NCI-H460 (cell line): ENCODE measurements at places on chromosomes 5 and 9.

- DNase-seq = no peak
Measured at GRCh38 chr9:93295031-93295430, 111.1 kb downstream of the WNK2 start.

DNA sequence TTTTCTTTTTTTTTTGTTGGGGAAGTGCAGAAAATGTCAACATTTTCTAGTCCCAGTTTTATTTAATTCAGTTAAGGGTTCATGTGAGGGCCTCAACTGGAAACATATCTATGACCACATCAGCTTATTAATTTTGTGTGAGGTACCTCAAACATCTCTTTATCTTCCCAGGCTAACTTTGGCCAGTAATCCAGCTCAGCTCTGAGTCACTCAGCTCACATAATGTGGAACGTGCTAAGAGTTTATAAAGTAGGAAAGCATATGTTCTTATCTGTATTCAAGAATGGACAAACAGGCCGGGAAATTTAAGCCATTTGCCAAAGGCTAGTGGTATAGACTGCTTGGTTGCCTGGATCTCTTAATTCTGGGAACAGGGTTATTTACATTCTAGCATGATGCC lies 118.4 kb downstream of the INSYN2B start:
- DNase-seq = no peak

DNA sequence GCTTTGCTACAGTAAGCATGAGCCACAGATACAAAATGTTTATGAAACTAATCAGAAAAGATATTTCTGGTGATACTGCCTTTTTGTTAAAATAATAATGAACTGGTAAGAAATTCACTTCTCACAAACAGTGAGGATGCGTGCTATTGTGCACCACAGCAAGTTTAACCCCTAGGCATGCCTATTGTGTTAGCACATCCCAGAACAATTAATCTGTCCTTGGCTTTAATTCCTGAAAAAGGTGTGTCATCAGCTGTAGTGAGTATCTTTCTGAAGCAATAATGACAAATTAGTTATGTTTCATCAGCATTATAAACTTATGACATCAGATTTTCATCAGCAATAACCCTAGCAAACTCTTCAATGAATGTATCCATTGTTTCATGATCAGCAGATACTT lies 1307.2 kb downstream of the EFNA5 start:
- no peak for DNase-seq

- no peak for DNase-seq
Measured at GRCh38 chr5:79284846-79285245, 48.9 kb downstream of the JMY start.

GRCh38 chr5:96614110-96614691 lies 48.0 kb upstream of the CAST start:
- DNase-seq = peak; percentile 92

DNA sequence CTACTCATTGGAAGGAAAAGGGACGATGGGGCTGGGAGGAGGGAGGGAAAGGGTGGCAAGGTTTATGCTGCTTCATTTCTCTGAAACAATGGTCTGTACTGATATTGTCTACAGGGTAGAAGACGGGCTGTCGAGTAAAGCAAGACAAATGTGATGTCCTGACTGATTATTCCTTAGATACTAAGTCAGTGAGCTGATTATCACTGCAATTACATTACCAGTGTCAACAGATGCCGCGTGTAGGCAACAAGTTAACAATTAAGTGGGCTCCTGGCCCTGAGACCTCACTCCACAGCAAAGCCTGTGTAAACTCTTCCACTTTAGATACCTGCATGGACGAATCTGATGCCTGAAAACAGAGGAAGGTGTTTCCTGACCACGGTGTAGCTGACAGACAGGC lies 602.8 kb downstream of the IRX1 start:
- DNase-seq = no peak

DNA sequence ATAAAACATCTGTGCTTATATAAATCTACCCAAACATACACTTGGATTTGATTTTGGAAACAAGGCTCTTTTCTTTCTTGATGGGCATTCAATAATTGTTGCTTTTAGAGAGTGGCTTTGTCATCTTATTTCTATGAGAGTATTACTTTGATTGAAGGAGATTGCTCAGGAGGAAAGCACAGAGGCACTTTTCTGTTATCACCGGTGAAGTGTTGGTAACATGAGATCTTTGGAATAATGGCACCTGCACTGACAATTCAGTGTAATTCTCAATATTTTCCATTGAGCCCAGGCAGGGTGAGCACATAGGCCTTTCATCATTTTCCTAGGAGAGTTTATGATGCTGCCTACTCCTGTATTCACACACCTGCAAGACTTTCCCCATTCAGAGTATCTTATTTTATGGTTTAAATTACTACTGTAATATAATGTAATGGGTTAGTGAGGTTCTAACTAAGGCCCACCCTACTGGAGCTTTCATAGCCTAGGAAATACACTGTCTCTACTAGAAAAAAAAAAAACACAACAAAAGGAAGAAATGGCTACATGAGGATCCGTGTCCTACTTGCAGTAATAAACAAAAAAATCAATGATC lies 244.3 kb downstream of the DENND1A start:
- DNase-seq = no peak

GRCh38 chr5:43156388-43156787 lies 35.6 kb upstream of the NIM1K start:
- DNase-seq = no peak

DNA sequence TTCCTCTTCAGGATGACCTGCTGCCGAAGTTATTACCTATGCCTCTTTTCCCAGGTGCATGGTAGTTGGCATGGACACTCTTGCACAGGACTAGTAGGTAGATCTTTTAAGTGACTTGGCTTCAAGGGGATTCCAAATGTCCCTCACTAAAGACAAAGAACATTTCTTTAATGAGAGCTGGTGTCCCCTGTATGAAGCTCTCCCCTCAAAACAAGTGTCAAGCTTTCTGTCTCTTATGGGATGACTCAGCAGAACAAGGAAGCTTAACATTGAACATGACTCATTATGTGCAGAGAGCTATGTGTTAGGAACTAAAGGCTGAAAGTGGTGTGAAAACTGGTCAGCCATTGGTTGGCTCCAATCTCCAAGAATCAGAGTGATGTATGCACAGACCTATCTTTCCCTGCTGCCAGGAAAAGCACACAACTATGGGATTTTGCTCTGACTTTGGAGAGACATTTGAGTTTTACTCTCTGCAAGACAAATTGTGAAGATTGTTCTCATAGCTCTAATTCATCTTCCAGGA lies 120.5 kb downstream of the PRDM6 start:
- peak; percentile 79 for DNase-seq

DNA sequence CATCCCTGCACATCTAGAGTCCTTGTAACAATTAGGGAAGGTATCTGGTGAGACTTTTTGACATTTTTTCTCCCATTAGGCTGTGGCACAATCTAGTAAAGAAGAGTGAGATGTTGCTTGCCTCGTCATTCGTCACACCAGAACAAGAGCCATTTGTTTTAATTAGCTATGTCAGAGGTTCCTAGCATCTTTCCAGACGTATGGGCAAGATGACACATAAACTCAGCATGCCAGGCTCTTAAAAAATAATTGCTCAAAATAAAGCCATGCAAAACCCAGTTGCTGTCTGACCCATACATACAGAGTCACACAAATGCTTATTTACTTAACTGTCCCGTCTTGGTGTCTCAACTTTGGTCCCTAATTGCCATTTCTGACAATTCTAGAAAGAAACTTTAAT lies 125.9 kb downstream of the TRPM3 start:
- DNase-seq = no peak

- DNase-seq = no peak
Measured at GRCh38 chr5:135244620-135245021, 154.4 kb downstream of the MACROH2A1 start.

DNA sequence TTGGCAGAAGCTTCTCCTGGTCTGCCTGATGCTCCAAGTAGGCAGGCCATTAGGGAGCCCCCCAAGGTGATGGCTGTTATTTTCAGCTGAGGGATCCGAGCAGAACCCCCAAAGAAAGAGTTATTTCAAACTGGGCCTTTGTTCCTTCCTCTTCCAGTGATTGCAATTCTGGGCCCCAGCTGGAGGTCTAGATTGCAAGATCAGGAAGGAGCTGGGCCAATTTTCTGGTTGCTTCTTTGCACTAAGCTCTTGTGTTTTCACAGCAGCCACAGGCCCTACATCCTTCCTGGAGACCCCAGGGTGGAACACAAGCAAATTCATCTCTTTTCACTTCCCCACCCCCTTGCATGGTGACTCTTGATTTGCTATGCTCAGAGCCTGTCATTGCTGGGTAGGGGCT lies 215.0 kb downstream of the SEMA6A start:
- DNase-seq = no peak

DNA sequence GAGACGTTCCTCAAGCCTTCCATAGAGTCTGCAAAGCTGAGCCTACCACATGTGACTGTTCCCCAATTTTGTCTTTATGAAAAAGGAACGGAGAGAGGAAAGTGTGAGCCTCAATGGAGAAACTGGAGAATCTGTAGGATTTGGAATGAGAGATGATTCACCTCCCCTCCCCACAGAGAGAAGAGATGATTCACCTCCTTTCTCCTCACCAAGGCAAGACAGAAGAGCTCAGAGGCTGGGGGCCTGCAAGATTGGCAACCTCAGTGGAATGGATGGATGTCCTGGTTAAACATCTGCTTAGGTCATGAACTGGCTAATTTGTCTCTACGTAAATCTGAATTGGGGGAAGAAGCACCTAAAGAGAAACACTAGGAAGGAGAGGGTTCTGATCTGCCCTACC lies 17.0 kb upstream of the MOCS2 start:
- no peak for DNase-seq

- no peak for DNase-seq
Measured at GRCh38 chr5:164352695-164353094, 847.3 kb downstream of the MAT2B start.

- DNase-seq = no peak
Measured at GRCh38 chr5:180332861-180333260, 20.3 kb downstream of the GFPT2 start.

GRCh38 chr9:71819115-71819739 lies 50.9 kb upstream of the CEMIP2 start:
- DNase-seq = peak; percentile 40

DNA sequence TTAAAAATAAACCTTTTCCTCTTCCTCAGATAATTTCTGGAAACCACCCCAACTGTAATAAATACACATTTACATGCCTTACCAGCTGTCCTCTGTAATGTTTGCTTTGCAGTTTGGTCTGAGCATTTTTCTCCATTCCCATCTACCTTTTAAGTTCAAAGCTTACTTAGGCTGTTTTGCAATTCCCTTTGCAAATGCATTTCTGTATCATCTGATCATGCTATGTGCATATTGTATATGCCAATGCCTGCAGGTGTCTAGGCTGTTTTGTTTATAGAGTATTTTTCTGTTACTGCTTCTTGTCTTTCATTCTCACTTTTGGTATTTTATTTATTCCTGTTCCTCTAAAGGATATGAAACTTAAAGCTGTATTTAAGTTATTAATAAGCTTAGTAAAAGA lies 86.3 kb downstream of the SLC44A1 start:
- no peak for DNase-seq

- DNase-seq = no peak
Measured at GRCh38 chr5:150960791-150961396, 56.1 kb upstream of the ZNF300 start.

GRCh38 chr9:117718085-117718484 lies 13.9 kb downstream of the TLR4 start:
- no peak for DNase-seq

DNA sequence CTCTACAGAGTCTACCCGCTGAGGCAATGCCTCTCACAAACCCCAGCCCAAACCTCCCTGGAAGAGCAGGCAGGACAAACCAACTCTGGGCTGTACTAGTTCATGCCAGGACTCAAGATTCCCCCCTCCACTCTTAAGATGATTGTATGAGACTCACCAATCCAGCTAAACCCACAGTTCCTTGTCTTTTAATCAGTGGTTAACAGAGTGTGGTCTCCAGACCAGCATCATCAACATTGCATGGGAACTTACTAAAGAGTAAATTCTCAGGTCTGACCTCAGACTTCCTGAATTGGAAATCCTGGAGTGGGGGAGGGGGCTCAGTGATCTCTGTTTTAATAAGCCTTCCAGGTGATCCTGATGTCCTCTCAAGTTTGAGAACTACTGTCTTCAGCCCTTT lies 240.9 kb downstream of the GAS1 start:
- DNase-seq = no peak

GRCh38 chr5:1892685-1893445 lies 10.1 kb upstream of the IRX4 start:
- DNase-seq = no peak

- peak; percentile 69 for DNase-seq
Measured at GRCh38 chr5:149228618-149229297, 42.9 kb upstream of the AFAP1L1 start.

DNA sequence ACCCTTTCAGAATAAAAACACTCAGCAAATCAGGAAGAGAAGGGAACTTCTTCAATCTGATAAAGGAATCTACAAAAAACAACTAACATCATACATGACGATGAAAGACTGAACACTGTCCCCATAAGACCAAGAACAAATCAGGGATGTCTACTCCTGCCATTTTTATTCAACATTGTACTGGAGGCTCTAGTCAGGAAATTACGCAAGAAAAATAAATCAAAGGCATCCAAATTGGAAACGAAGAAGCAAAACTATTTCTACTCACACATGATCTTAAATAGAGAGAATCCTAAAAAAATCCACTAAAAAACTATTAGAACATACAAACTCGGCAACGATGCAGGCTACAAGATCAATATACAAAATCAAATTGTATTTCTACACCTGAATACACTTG lies 42.3 kb downstream of the IPPK start:
- no peak for DNase-seq

DNA sequence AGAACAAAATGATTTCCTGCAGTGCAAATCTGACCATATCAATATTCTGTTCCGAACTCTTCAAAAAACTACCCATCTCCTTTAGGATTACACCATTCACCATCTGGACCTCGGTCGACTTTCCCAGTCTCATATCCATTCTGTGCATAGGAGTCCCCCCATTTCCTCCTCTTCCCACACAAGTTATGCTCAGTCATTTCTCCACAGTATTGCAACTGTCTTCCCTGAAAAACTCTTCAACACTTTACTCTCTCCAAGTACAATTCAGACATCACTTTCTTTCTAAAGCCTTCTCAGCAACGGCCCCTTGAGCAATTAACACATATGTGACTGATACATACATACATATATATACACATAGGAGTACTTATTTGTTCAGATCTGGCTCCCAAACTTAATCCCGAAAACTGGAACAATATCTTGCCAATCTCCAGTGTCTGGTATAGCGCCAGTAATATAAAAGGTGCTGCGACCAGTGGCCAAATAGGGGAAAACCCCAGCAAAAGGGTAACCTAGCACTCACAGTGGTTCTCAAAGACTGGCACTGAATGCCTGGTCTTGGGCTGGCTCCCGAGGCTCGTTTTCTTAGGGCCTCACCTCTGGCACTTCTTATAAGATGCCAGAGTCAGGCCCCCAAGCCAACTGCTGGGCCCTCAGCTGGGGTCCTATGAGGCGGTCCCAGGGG lies 629 bp downstream of the ZBTB26 start:
- DNase-seq = no peak

DNA sequence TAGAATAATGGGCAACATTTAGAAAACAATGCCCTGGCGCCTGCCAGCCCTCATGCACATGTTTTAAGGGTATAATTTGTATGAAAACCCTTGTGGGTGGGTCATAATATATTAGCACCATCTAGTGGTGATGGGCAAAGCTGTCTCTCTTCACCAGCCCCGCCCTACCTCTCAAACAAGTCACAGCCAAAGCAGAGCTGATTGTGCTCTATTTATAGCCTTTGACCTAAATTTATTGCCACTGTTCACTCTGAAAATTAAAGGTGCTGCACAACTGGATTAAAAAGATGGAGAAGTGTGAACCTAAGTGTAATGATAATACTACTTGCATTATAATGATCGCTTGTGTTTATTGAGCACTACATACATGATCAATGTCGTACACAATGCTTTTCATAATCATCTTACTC lies 131.9 kb upstream of the ANKH start:
- peak; percentile 61 for DNase-seq
